Stimulated activated naive CD8-positive, alpha-beta T cell treated with anti-CD3 and anti-CD28 coated beads, Interleukin-15, Interleukin-2, amounts not matched to agents 100 U/mL and 50 U/mL, for 24 hours (primary cell): ENCODE measurements at places on chromosomes 2 and 18.

DNA sequence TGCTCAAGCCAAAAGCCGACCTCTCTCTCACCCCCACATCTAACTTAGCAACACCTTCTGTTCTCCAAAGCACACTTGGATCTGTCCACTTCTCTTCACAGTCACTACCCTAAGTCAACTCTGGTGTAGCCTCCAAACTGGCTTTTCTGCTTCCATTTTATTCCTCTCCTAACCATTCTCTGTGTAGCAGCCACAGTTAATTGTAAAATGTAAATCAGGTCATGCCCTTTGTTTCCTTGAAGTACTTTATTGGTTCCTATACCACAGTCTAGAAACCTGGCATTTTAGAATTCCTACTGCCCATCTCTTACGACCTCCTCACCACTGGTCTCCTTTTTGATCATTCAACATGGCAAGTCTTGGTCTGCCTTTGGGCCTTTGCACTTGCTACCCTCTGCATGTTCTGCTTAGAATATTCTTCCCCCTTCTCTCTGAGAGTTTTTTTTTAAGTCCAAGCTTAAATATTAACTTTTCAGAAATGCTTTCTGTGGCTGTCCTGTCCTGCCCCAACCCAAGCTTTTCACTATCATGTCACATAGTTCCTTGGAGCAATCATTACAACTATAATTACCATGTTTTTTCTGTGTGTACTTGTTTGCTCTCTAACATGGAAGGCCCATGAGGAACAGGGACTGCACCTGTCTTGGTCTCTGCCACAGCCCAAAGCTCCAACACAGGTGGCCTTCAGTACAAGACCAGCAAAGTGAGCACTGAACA is 42.9 kb downstream of the PLA2R1 start:
- DNase-seq: no peak

DNA sequence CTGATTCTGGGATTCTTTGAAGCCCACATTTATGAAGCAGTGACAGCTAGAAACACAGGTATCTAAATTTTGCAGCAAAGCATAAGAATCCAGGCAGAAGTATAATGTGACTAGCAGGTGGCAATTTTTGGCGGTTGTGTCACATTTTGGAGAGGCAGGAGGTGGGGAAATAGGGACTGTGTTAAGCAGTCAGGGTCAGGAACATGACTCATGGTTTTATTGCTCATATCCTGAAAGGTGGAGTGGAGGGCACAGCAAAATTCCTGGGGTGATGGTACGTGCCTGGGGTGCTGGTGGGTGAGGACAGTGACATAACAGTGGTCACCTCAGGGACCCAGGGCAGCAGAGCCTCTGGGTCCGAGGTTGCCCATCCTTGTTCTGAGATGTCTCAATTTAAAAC is 63.5 kb upstream of the TTN start:
- DNase-seq: no peak

- no peak for DNase-seq
Observed at GRCh38 chr2:152466980-152467676, 132.2 kb downstream of the FMNL2 start.

- no peak for DNase-seq
Observed at GRCh38 chr18:39350945-39351344, 1785.3 kb upstream of the CELF4 start.

DNA sequence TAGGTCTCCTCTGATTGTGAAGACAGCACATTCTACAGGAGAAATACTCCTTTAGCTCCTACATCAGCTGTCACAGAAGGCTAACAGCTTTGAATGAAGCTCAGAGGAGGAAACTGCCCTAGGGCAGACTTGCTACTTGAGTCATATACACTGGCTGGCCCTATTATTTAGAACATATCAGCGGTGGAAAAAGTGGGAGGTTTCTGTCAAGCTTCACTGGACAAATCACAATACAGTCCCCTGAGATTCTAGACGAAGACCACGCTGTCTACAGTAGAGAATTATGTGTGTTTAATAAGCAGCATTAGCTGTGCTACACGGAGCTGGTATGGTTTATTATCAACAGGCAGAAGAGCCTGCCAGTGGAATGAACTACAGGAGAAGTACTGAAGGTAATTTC is 230.9 kb upstream of the FSIP2 start:
- no peak for DNase-seq

- DNase-seq: no peak
Observed at GRCh38 chr2:145110668-145111356, 590.9 kb upstream of the ZEB2 start.

DNA sequence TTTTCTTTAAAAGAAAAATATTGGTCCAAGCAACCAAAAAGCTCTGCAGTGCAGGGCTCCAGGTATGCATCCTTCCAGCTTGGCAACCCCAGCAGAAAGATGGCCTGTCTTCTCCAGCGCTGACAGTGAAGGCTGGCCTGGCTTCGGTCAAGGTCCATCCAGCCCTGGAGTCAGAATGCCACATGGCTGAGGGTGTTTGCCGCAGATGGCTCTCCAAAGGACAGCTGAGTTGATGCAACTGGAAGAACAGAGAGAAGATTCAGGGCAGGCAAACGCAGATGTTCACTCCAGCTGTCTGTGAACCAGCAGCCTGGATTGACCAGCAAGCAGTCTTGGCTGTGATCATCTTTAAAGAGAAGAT is 51.4 kb downstream of the MARCO start:
- DNase-seq: no peak
